ENCODE measurements at places on chromosomes 4 and X.
A peak's percentile ranks its signal among the peaks of the same experiment; 100 is the strongest.

- peaks cover 19% of the 10 kb centered on the region for H3K4me1 ChIP-seq
- peaks cover 9% of the 10 kb centered on the region for H3K36me3 ChIP-seq
- no peak overlapping the region for H3K27ac ChIP-seq
- DNase-seq = no peak
- H3K4me3 ChIP-seq = peak overlapping the region; percentile 74
- no peaks in the 10 kb centered on the region for H3K27me3 ChIP-seq
Measured at GRCh38 chrX:48802905-48803200, 986 bp downstream of the HDAC6 start.

GRCh38 chr4:161991811-161992210 lies 172.0 kb downstream of the FSTL5 start:
- no peaks in the 10 kb centered on the region for H3K4me1 ChIP-seq
- H3K27me3 ChIP-seq = no peaks in the 10 kb centered on the region
- H3K27ac ChIP-seq = no peak overlapping the region
- no peak overlapping the region for H3K4me3 ChIP-seq

- no peaks in the 10 kb centered on the region for H3K27me3 ChIP-seq
- H3K36me3 ChIP-seq = no peaks in the 10 kb centered on the region
- no peak overlapping the region for H3K4me3 ChIP-seq
- H3K27ac ChIP-seq = no peak overlapping the region
- peaks cover 3% of the 10 kb centered on the region for H3K4me1 ChIP-seq
- no peak for DNase-seq
Measured at GRCh38 chrX:154305541-154306205, 10.1 kb downstream of the TKTL1 start.

DNA sequence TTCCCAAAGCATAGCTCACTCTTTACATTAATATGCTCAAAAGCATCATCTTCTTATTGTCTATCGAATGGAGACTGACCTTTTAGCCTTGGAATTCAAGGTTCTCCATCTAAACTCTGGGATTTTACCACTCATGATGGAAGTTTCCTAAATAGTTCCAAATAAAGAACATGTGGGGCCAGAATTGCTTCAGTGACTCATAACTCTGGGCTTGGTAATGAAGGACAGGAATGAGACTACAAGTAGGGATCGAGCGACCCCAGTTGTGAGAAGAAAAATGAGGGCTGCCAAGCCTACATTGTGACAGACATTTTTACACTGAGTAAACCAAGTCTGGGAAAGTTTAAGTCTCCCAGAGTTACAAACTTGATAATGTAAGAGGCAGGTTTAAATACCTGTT lies 269.9 kb downstream of the CBLL2 start:
- H3K36me3 ChIP-seq = no peaks in the 10 kb centered on the region
- H3K4me3 ChIP-seq = no peak overlapping the region
- H3K27ac ChIP-seq = no peak overlapping the region
- H3K4me1 ChIP-seq = no peaks in the 10 kb centered on the region

- no peaks in the 10 kb centered on the region for H3K4me1 ChIP-seq
- H3K27ac ChIP-seq = no peak overlapping the region
- no peak for DNase-seq
- no peaks in the 10 kb centered on the region for H3K27me3 ChIP-seq
- no peaks in the 10 kb centered on the region for H3K36me3 ChIP-seq
Measured at GRCh38 chr4:104818579-104818978, 323.9 kb upstream of the CXXC4 start.

DNA sequence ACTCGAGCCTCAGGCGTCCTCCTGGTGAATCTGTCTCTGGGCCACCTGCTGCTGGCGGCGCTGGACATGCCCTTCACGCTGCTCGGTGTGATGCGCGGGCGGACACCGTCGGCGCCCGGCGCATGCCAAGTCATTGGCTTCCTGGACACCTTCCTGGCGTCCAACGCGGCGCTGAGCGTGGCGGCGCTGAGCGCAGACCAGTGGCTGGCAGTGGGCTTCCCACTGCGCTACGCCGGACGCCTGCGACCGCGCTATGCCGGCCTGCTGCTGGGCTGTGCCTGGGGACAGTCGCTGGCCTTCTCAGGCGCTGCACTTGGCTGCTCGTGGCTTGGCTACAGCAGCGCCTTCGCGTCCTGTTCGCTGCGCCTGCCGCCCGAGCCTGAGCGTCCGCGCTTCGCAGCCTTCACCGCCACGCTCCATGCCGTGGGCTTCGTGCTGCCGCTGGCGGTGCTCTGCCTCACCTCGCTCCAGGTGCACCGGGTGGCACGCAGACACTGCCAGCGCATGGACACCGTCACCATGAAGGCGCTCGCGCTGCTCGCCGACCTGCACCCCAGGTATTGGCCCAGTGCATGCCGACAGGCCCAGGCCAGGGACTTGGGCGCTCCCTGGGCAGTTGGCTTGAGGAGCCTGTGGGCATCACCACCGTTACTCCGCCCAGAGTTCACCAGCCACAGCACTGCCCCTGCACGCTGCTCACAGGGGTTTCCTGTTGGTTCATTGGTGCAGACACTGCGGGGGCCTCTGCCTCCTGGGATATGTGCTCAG lies 1.1 kb downstream of the GPR78 start:
- no peaks in the 10 kb centered on the region for H3K27me3 ChIP-seq
- H3K4me1 ChIP-seq = no peaks in the 10 kb centered on the region
- H3K36me3 ChIP-seq = no peaks in the 10 kb centered on the region
- H3K4me3 ChIP-seq = no peak overlapping the region
- no peak overlapping the region for H3K27ac ChIP-seq

DNA sequence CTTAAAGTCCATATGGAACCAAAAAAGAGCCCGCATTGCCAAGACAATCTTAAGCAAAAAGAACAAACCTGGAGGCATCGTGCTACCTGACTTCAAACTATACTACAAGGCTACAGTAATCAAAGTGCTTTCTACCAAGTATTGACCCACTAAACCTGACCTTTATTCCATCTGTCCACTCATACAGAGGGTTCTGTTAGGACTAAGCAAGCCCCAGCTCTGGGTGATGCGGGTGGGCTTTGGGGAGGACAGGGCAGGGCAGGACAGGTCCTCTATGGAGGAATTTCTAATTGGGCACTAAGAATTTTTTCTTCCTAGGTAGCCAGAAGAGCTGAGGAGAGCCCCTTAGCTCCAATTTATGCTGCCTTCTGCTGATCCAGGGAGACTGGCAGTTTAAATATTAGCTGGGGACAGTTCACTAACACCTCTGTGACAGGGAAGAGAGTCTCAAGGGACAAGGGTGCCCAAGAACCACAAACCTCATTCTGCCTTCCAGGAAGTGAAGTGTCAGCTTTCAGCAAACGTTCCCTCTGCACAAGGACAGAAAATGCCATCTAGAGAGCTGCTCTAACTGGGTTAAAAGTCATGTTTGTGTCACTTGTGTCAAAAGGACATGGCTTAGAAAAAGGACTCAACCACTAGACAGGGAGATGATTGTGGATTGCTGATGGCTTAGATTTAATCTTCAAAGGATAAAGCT lies 143.2 kb downstream of the KIT start:
- H3K4me3 ChIP-seq = no peak overlapping the region
- peak; percentile 58 for DNase-seq
- no peak overlapping the region for H3K27ac ChIP-seq
- no peaks in the 10 kb centered on the region for H3K36me3 ChIP-seq
- H3K4me1 ChIP-seq = peaks cover 22% of the 10 kb centered on the region
- H3K27me3 ChIP-seq = no peaks in the 10 kb centered on the region

DNA sequence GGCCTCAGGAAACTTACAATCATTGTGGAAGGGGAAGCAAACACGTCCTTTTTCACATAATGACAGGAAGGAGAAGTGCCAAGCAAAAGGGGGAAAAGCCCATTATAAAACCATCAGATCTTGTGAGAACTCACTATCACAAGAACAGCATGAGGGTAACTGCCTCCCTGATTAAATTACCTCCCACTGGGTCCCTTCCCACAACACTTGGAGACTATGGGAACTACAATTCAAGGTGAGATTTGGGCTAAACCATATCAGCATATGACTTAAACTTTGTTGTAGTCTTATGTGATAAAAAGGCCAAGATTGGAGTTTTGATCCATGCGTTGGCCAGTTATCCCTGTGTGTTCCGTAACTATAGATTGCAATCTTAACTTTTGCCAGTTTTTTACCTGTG lies 68.3 kb downstream of the C4orf33 start:
- H3K4me1 ChIP-seq = no peaks in the 10 kb centered on the region
- H3K27ac ChIP-seq = no peak overlapping the region

DNA sequence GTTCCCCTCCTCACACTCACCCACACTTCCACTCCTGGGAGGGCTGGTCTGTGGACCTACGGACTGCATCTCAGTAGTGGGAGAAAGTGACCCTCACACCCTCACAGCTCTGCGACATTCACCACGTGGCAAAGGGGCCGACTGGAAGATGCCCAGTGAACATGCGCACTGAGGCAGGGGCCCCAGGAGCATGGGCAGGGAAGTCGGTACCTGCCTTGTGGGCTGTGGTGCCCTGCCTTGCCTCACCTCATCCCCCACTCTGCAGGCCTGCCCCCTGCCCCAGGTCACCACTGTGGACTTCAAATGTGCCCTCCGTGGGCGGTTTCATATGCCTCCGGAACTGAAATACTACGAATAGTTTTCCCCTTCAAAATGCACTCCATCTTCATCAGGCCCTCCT lies 46.2 kb upstream of the XAGE1B start:
- H3K27ac ChIP-seq = no peak overlapping the region
- H3K36me3 ChIP-seq = no peaks in the 10 kb centered on the region
- no peaks in the 10 kb centered on the region for H3K27me3 ChIP-seq
- no peaks in the 10 kb centered on the region for H3K4me1 ChIP-seq
- no peak overlapping the region for H3K4me3 ChIP-seq
- no peak for DNase-seq

DNA sequence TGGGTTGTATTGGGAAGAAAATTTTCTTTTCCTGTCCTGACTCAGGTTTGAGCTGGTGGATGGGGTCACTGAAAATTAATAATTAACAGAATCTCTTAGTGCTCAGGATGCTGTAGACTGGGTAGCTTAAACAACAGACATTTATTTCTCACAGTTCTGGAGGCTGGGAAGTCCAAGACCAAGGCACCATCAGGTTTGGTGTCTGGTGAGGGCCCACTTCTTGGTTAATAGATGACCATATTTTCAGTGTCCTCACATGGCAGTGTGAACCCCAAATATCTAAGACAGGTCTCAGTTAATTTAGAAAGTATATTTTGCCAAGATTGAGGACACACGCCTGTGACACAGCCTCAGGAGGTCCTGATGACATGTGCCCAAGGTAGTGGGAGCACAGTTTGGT lies 31.1 kb downstream of the HERC6 start:
- H3K27me3 ChIP-seq = no peaks in the 10 kb centered on the region
- DNase-seq = no peak
- no peaks in the 10 kb centered on the region for H3K36me3 ChIP-seq
- no peak overlapping the region for H3K27ac ChIP-seq

- H3K4me1 ChIP-seq = no peaks in the 10 kb centered on the region
- no peak overlapping the region for H3K27ac ChIP-seq
- H3K36me3 ChIP-seq = no peaks in the 10 kb centered on the region
Measured at GRCh38 chr4:185346975-185347601, 48.6 kb downstream of the LRP2BP start.

- peak; percentile 76 for DNase-seq
- peak overlapping the region; percentile 27 for H3K4me3 ChIP-seq
- no peaks in the 10 kb centered on the region for H3K36me3 ChIP-seq
- no peaks in the 10 kb centered on the region for H3K27me3 ChIP-seq
- peaks cover 24% of the 10 kb centered on the region for H3K4me1 ChIP-seq
Measured at GRCh38 chr4:56181140-56181953, 205.9 kb downstream of the AASDH start.

DNA sequence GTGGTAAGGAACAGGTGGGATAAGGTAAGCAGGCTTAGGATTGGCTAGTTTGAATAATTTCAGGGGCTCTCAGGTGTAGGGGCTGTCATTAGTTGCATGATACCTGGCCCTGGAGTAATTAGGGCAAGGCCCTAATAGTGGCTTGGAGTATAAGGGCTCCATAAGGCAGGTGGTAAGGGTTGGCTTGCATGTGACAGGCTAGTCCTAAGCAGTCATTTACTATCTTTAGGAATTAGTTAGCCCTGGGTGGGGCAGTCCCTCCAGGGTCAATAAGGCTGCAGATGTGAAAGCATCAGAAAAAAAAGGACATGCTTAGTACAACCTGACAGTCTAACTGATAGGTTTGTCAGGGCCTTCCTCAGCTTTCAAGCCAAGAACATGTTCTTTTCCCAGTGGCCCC lies 7.8 kb upstream of the TMPRSS11D start:
- H3K27me3 ChIP-seq = no peaks in the 10 kb centered on the region
- no peaks in the 10 kb centered on the region for H3K4me1 ChIP-seq
- DNase-seq = no peak

GRCh38 chr4:79823148-79823763 lies 249.8 kb downstream of the ANTXR2 start:
- no peaks in the 10 kb centered on the region for H3K36me3 ChIP-seq
- H3K27ac ChIP-seq = no peak overlapping the region
- no peaks in the 10 kb centered on the region for H3K4me1 ChIP-seq
- H3K27me3 ChIP-seq = no peaks in the 10 kb centered on the region
- no peak overlapping the region for H3K4me3 ChIP-seq

GRCh38 chr4:10873809-10874208 lies 189.2 kb upstream of the CLNK start:
- no peak for DNase-seq
- no peak overlapping the region for H3K27ac ChIP-seq
- H3K27me3 ChIP-seq = no peaks in the 10 kb centered on the region

- no peaks in the 10 kb centered on the region for H3K27me3 ChIP-seq
- no peak for DNase-seq
- no peaks in the 10 kb centered on the region for H3K4me1 ChIP-seq
- no peak overlapping the region for H3K27ac ChIP-seq
Measured at GRCh38 chrX:9593756-9594155, 128.9 kb downstream of the TBL1X start.

DNA sequence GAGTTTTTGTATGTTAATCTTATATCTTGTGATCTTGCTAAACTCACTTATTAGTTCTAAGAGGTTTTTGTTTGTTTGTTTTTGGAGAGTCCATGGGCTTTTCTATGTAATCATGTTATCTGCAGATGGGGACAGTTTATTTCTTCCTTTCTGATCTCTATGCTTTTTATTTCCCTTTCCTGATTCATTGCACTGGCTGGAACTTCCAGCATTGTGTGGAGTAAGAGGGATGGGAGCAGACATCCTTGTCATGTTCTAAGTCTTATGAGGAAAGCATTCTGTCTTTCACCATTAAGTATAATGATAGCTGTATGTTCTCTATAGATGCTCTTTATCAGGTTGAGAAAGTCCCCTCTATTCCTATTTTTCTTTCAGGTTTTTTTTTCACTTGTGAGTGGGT lies 90.6 kb upstream of the TBC1D9 start:
- H3K36me3 ChIP-seq = no peaks in the 10 kb centered on the region
- peaks cover 2% of the 10 kb centered on the region for H3K27me3 ChIP-seq
- H3K27ac ChIP-seq = no peak overlapping the region
- no peaks in the 10 kb centered on the region for H3K4me1 ChIP-seq
- no peak for DNase-seq
